ENCODE measurements at places on chromosomes 7 and 10. TPM values are rescaled to one million over a fixed set of nuclear protein-coding genes. Genes with fewer than 3 reads are reported as not detected.

Gene CALCR
- total RNA-seq, result 7.0 TPM

Gene CASTOR2
- total RNA-seq, result 43.0 TPM

Gene IDI2
- not detected for total RNA-seq

Gene YAE1
- 21.8 TPM for total RNA-seq

Gene ANKRD7
- total RNA-seq, result 2.2 TPM

Gene ADARB2
- 0.10 TPM for total RNA-seq

Gene ASIC3
- total RNA-seq, result 0.51 TPM

Gene LRRD1
- 0.21 TPM for total RNA-seq

Gene NRG3
- 0.31 TPM for total RNA-seq

Gene CD36
- 324 TPM for total RNA-seq

Gene LRRN3
- 2.5 TPM for total RNA-seq

Gene PRPF18
- total RNA-seq, result 44.5 TPM

Gene NKX2-3
- total RNA-seq, result 6.2 TPM

Gene CYP3A4
- not detected for total RNA-seq

Gene ADIRF
- 13.2 TPM for total RNA-seq

Gene PRKCQ
- 15.2 TPM for total RNA-seq

Gene CABCOCO1
- total RNA-seq, result 0.92 TPM

Gene EXOSC1
- 22.5 TPM for total RNA-seq

Gene GPR15LG
- total RNA-seq, result not detected

Gene SFRP4
- total RNA-seq, result 49.5 TPM

Gene EPO
- total RNA-seq, result not detected

Gene VWDE
- total RNA-seq, result 3.1 TPM

Gene CDK14
- 29.3 TPM for total RNA-seq

Gene SEMA3E
- 3.1 TPM for total RNA-seq

Gene SLC29A3
- total RNA-seq, result 1.9 TPM

Gene FAM221A
- total RNA-seq, result 2.7 TPM

Gene CPN1
- total RNA-seq, result not detected

Gene WIPF3
- total RNA-seq, result 3.4 TPM

Gene SPDYE2B
- not detected for total RNA-seq

Gene NUTM2E
- 0.41 TPM for total RNA-seq

Gene FAM149B1
- 29.0 TPM for total RNA-seq

Gene SH2B2
- 15.9 TPM for total RNA-seq

Gene EIF5AL1
- 0.10 TPM for total RNA-seq

Gene ENO4
- 0.31 TPM for total RNA-seq

Gene OR2A42
- total RNA-seq, result not detected

Gene CREM
- 67.6 TPM for total RNA-seq

Gene VSTM4
- total RNA-seq, result 56.1 TPM

Gene DYNC1I1
- total RNA-seq, result 2.6 TPM

Data from tongue (tissue), 3 donors.